ENCODE measurements at places on chromosomes 5 and 9.

GRCh38 chr5:130526708-130527107 lies 622.4 kb downstream of the CHSY3 start:
- no peak overlapping the region for H3K4me3 ChIP-seq
- H3K36me3 ChIP-seq = no peaks in the 10 kb centered on the region
- no peaks in the 10 kb centered on the region for H3K27me3 ChIP-seq
- no peak for DNase-seq
- H3K27ac ChIP-seq = no peak overlapping the region

- peaks cover 4% of the 10 kb centered on the region for H3K27me3 ChIP-seq
- H3K4me1 ChIP-seq = peaks cover 74% of the 10 kb centered on the region
- no peak for DNase-seq
- peak overlapping the region; percentile 76 for H3K27ac ChIP-seq
- no peak overlapping the region for H3K4me3 ChIP-seq
- no peaks in the 10 kb centered on the region for H3K36me3 ChIP-seq
Observed at GRCh38 chr9:131402073-131402472, 8.2 kb downstream of the PRRC2B start.

DNA sequence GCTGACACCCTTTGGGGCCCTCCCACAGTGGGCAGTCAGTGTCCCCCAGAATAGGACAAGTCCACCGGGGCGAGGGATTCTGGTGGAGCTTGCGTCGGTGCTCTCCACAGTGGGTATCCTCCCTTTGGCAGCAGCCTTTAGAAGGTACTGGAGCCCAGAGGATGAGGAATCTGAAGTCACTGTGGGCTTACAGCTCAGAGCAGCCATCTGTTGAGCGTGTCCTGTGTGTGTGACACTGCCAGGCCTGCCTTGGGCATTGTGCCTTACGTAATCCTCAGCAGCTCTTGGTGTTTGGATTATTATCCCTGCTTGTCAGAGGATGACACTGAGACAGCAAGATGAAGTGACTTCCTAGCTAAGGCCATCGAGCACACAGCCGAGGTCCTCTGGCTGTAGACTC lies 12.6 kb downstream of the URM1 start:
- H3K4me3 ChIP-seq = no peak overlapping the region
- DNase-seq = no peak
- peaks cover 28% of the 10 kb centered on the region for H3K36me3 ChIP-seq
- no peak overlapping the region for H3K27ac ChIP-seq
- peaks cover 1% of the 10 kb centered on the region for H3K27me3 ChIP-seq

- H3K4me3 ChIP-seq = peak overlapping the region; percentile 92
- no peaks in the 10 kb centered on the region for H3K36me3 ChIP-seq
Observed at GRCh38 chr5:173329491-173330337, 1.5 kb upstream of the STC2 start.

DNA sequence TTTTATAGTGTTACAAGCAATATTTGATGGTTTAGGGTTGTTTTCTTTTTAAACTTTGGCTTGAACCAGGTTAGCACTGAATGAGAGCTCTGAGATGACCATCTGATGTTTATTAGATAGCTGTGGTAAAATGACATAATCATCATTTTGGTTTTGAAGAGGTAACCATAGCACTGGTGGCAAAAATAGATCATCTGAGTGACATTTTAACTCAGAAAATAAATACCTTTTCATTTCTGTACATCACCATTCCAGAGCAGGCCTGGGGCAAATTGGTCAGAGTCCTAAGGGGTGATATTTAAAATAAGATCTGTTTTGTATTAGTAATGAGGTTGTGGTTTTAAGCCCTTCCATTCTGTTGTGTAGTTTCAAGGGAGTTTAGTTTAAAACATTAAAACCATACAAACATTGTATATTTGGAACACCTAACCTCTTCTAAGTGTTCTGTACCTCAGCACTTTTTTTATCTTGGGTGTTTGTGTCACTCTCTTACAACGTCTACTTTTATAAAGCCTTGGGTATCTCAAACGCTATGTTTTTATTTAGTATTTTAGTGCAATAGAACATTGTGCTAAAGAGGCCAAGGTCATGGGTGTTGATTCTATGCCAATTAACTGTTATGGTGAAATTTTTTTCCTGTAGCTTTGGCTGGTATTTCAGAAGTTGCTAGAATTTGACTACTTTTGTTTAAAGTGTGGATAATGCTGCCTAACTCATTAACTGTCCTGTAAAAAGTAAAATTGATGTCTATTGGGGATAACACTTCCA lies 166.1 kb downstream of the CD180 start:
- H3K4me3 ChIP-seq = no peak overlapping the region
- peaks cover 56% of the 10 kb centered on the region for H3K4me1 ChIP-seq
- peaks cover 6% of the 10 kb centered on the region for H3K36me3 ChIP-seq
- no peaks in the 10 kb centered on the region for H3K27me3 ChIP-seq

DNA sequence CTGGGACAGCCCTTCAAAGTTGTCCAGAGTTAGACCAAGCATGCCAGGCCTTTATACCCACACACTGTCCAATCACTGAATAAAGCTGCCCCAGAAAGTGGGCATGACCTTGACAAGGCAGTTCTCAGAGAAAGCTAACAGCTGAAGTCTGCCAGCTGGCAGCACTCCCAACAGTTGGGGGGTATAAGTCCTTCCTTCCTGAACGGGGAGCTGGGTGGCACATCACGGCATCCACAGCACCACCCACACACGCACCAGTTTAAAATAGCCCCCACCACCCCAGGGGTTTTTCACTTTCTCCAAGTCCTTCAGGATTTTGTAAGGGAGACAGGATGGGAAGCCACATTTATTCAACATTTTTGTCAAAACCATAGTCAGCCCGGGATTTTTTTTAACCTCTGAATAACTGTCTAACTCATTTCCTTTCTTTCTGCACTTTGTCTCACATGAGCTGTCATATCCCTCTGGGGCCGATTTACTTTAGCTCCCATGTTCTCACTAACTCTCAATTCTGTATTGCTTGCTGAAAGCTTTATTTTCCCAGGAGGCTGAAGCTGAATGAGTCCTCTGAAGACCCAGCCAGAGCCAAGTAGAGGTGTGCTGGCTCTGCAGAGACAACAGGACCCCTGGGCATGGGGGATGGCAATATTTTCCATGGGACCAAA lies 15.4 kb downstream of the FAM81B start:
- H3K27ac ChIP-seq = no peak overlapping the region
- H3K36me3 ChIP-seq = no peaks in the 10 kb centered on the region
- peaks cover 4% of the 10 kb centered on the region for H3K4me1 ChIP-seq
- no peak for DNase-seq
- peaks cover 4% of the 10 kb centered on the region for H3K27me3 ChIP-seq

- peaks cover 10% of the 10 kb centered on the region for H3K27me3 ChIP-seq
- H3K4me1 ChIP-seq = no peaks in the 10 kb centered on the region
- DNase-seq = no peak
- no peak overlapping the region for H3K27ac ChIP-seq
- H3K4me3 ChIP-seq = no peak overlapping the region
Observed at GRCh38 chr9:136108648-136109266, 9.9 kb downstream of the TMEM250 start.

- no peak overlapping the region for H3K4me3 ChIP-seq
- H3K27me3 ChIP-seq = no peaks in the 10 kb centered on the region
- no peak overlapping the region for H3K27ac ChIP-seq
- peaks cover 29% of the 10 kb centered on the region for H3K4me1 ChIP-seq
Observed at GRCh38 chr5:111680737-111681413, 76.1 kb downstream of the NREP start.

GRCh38 chr5:135988546-135988945 lies 33.8 kb upstream of the LECT2 start:
- no peak overlapping the region for H3K27ac ChIP-seq
- H3K4me1 ChIP-seq = peaks cover 30% of the 10 kb centered on the region
- no peaks in the 10 kb centered on the region for H3K27me3 ChIP-seq

GRCh38 chr5:138138949-138139780 lies at the start of gene NME5:
Gene NME5 (minus strand): TSS chr5:138139428. CDS start chr5:138138780, 648 bp downstream.
- peak within 1 kb of the TSS; percentile 89 for H3K4me3 ChIP-seq
- no peaks in the 10 kb centered on the region for H3K36me3 ChIP-seq
- H3K27ac ChIP-seq = no peak within 1 kb of the TSS
- H3K27me3 ChIP-seq = peaks cover 2% of the 10 kb centered on the region
- DNase-seq = peak; percentile 62

GRCh38 chr9:81083067-81083466 lies 606.3 kb downstream of the TLE1 start:
- H3K4me3 ChIP-seq = no peak overlapping the region
- DNase-seq = no peak
- H3K36me3 ChIP-seq = no peaks in the 10 kb centered on the region
- H3K27me3 ChIP-seq = no peaks in the 10 kb centered on the region
- H3K27ac ChIP-seq = no peak overlapping the region

GRCh38 chr5:125033602-125034001 lies 287.2 kb upstream of the ZNF608 start:
- no peak overlapping the region for H3K27ac ChIP-seq
- H3K4me1 ChIP-seq = peaks cover 4% of the 10 kb centered on the region
- H3K36me3 ChIP-seq = no peaks in the 10 kb centered on the region
- H3K27me3 ChIP-seq = peaks cover 1% of the 10 kb centered on the region
- no peak for DNase-seq
- H3K4me3 ChIP-seq = no peak overlapping the region

DNA sequence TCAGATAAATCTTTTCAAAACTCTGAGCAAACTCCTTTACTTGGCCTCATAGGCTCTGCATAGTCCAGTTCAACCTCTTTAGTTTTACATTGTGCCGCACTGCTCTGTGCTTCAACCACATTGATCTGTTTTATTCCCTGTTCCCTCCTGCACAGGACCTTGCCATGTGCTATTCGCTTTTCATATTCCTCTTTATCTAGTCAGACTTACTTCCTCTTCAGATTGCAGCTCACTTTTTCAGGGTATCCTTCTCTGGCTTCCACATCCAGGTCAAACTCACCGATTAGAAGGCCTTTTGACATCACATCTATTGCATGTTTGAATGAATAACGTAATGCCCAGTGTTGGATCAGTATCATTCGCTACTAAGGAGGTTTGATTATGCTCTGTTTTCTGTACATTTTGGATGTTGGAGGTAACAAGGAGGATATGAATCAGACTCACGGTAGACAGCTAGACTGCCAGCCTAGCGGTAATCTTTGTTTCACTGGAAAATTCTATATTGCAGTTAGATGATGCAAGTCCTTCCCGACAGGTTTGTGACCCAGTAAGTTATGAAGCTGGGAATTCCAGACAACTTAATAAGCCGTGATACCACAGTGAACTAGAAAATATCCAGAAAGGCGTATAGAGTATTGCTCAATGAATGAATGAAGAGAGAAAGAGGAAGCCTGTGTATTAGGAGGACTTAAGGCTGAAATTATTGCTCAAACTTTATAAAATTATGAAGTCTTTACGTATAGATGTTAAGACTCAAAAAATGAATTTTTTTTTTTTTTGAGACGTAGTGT lies 65.7 kb downstream of the IQGAP2 start:
- no peaks in the 10 kb centered on the region for H3K27me3 ChIP-seq
- no peaks in the 10 kb centered on the region for H3K36me3 ChIP-seq
- no peak for DNase-seq
- H3K4me1 ChIP-seq = peaks cover 9% of the 10 kb centered on the region
- H3K4me3 ChIP-seq = no peak overlapping the region
- H3K27ac ChIP-seq = no peak overlapping the region

- H3K4me3 ChIP-seq = no peak overlapping the region
- DNase-seq = no peak
- no peak overlapping the region for H3K27ac ChIP-seq
- peaks cover 5% of the 10 kb centered on the region for H3K36me3 ChIP-seq
- peaks cover 2% of the 10 kb centered on the region for H3K27me3 ChIP-seq
Observed at GRCh38 chr9:123508048-123508447, 152.1 kb downstream of the CRB2 start.

DNA sequence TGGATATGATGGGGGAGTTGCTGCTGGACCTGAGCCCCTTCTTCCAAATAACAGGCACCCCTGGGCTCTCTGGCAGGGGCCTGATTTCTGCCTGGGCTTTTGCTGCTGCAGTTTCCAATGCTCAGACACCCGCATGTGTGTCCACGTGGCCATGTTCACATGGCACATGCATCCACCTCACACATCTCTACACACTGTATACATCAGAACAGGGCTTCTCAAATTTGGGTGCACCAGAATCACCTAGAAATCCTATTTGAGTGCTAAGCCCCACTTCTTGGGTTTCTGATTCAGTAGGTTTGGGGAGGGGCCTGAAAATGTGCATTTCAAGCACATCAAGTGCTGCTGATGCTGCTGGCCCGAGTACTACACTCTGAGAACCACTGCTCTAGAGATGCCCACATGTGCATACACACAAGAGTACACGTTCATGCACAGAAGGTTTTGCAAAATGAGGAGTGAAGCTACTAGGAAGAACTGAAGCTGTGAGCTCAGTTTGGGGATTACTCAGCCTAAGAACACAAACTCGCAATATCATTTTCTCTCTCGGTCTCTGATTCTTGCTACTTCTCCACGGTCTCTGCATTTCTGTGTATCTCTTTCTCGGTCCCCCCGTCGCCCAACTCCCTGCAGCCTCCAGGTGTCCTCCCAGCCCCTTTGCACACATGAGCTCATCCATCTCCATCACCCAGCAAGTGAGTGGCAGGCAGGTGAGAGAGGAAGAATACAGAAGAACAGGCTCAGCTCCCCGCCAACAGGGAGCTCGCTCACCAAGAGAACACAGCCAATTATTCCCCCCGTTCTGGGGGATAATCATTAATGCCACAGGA lies 97.0 kb downstream of the PCDH1 start:
- H3K4me1 ChIP-seq = peaks cover 10% of the 10 kb centered on the region
- no peaks in the 10 kb centered on the region for H3K36me3 ChIP-seq

DNA sequence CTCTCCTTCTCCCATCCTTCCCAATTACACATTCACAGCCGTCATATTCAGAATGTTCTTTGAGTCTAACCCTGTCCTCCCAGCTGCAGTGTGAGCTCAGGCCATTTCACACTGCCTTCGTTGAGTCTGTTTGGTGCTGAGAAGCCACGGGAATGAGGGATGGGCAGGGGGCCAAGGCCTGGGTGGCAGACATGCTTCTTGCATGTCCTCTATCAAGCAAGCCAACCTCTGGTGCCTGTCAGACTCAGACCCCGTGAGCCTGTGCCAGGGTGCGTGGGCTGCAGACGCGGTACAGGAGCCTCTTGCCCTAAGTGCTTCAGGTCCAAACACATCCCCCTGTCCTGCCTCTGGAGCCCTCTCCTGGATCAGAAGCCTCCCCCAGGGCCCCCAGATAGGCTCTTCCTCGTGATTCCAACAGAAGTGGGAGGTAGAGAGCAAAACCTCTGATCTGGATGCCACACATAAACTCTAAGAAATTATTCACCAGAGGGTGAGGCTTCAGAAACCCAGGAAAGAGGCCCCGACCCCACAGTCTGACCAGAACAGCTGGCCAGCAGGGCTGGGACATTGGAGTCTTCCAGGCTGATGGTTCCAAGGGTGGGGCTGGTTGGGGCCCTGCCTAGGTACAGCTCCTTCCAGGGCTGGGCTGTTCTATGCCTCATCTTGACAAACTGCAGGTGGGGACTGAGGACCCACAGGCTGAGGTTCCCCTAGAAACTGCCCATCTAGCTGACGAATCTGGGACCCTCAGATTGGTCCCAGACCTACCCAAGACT lies 46.7 kb upstream of the CDKN2AIPNL start:
- no peak overlapping the region for H3K4me3 ChIP-seq
- no peaks in the 10 kb centered on the region for H3K36me3 ChIP-seq
- H3K27ac ChIP-seq = no peak overlapping the region
- H3K4me1 ChIP-seq = no peaks in the 10 kb centered on the region

GRCh38 chr5:172504701-172505402 lies 50.5 kb upstream of the SH3PXD2B start:
- DNase-seq = no peak
- H3K27me3 ChIP-seq = no peaks in the 10 kb centered on the region
- no peaks in the 10 kb centered on the region for H3K36me3 ChIP-seq
- no peak overlapping the region for H3K4me3 ChIP-seq
- H3K27ac ChIP-seq = no peak overlapping the region
- peaks cover 4% of the 10 kb centered on the region for H3K4me1 ChIP-seq

- peaks cover 4% of the 10 kb centered on the region for H3K27me3 ChIP-seq
- H3K36me3 ChIP-seq = no peaks in the 10 kb centered on the region
- DNase-seq = no peak
- peaks cover 8% of the 10 kb centered on the region for H3K4me1 ChIP-seq
- no peak overlapping the region for H3K4me3 ChIP-seq
Observed at GRCh38 chr9:76321195-76321828, 72.9 kb downstream of the RFK start.
